ENCODE measurements at places on chromosomes 7 and 10.

DNA sequence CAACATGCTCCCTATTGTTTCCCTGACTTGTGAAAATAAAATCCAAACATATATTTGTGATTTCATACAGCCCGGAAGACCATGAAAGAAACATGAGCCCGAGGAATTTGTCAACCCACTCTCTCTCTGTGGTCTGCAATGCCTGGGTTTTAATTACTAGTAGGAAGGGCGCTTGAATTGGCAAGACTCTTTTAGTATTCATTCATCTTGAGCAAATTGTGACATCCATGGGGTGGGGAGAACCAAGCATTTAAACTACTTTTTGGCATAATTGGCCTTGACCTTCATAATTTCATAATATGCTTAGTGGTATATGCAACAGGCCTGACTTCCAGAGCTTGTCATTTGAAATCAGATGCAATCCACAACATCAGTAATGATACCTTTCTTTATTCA lies 142.4 kb upstream of the BMPER start:
- no peak for DNase-seq

DNA sequence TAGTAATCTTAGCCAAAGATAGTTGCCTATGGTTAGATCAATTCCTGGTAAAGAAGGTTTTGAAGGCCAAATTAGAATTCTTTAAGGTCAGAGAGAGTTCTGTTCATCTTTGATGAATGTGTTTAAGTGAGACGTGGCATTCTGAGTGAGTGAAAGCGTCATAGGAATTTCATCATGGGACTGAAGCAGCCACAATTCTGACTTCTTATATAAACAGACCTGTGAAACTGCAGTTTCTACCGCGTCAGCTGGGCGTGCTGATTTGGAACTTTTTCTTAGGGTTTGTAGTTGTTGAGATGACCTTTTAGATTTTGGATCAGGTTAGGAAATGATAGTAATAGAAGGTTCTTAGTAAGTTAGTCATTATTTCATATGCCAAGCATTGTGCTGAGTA lies 103.8 kb downstream of the CNNM2 start:
- no peak for DNase-seq

DNA sequence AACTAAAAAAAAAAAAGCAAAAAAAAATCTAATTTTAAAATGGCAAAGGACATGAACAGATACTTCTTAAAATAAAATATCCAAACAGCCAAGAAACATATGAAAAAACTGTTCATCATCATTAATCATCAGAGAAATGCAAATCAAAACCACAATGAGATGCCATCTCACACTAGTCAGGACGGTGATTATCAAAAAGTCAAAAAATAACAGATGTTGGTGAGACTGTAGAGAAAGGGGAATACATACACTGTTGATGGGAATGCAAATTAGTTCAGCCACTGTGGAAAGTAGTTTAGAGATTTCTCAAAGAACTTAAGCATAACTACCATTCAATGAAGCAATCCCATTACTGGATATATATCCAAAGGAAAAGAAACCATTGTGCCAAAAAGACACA lies 30.2 kb downstream of the COBL start:
- no peak for DNase-seq

- peak; percentile 82 for DNase-seq
Measured at GRCh38 chr10:46228563-46229071, 58.2 kb upstream of the ANTXRL start.

GRCh38 chr10:4943821-4944220 lies 19.4 kb upstream of the AKR1C1 start:
- no peak for DNase-seq

DNA sequence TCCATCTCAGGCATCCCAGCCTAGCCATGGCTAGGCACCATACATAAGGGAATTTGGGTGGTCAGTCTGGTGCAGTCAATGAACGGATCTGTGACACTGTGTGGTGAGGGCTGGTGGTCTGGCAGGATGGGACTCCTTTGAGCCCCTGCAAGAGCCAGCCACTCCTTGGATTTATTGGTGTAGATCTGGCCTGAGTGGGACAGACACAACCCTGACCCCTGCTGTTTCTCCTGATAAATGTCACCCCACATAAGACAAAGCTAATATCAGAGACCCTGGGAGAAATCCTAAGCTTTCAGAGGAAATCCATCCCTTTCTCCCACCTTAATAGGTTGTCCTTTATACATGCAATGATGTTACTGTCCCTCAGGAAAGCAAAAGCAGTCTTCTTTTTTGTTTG lies 2.3 kb downstream of the FBXO24 start:
- DNase-seq, result peak; percentile 50

DNA sequence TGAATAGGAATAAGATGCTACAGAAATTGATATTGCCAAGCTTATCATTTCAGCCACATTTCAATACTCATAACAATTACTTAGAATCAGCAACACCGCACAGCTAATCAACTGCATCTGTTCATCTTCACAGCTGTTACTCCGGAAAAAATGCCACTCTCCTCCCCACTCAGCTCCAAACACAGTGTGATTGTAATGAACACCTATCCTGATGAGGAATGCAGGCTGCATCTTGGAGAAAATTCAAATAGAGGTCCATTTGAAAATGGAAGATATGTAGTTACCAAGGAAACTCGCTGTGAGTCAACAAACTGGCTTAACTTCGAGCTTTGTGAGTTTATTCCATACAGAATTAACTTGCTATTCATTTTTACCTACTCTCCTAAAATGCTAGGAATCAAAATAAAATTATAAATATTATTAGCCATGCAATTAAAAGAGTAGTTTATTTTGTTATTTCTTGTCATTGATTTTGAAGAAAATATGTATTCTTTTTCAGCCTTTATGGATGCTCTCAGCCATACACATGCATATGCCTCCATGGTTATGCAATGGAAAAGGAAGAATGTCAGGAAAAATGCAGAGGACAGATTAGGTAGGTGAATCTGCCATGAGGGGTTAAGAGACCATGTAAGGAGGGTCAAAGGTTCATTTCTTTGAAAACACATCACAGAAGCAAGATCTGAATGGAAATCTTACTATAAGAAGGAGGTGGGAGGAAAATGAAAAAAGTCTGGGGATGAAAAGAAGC lies 267.2 kb downstream of the POM121L12 start:
- no peak for DNase-seq
